NB4 (cell line): ENCODE measurements at places on chromosomes 7 and 10.
A peak's percentile ranks its signal among the peaks of the same experiment; 100 is the strongest.

- no peak for DNase-seq
Measured at GRCh38 chr7:132817949-132818348, 241.7 kb upstream of the PLXNA4 start.

DNA sequence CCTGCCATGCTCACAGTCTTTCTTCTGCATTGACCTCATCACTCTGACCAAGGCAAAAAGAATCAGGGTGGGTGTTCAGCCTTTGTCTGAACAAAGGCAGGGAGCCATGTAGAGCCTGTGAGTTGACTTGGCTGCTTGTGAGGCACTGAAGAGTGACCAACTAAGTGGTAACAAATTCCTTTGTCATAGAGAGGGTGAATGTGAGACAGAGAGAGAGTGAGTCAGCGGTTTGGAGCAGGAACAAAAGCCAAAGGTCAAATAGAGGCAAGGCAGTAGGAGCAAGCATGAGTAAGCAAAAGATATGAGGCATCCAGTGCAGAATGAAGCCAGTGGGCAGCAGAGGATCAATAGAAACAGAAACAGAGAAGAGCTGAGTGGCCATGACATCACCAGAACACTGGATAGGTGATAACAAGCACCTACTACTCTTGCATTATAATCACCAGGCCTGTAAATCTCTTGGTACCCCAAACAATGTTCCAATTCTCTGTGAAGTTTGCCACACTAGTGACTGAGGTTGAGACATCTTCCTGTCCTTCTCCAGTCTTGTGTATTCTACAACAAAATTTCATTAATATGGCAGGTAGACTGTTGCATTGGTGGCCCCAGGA lies 116.2 kb upstream of the LAMB4 start:
- DNase-seq, result peak; percentile 53

GRCh38 chr10:58781873-58782488 lies 269.3 kb downstream of the BICC1 start:
- peak; percentile 44 for DNase-seq

- no peak for DNase-seq
Measured at GRCh38 chr7:77727936-77728701, 31.9 kb downstream of the RSBN1L start.

DNA sequence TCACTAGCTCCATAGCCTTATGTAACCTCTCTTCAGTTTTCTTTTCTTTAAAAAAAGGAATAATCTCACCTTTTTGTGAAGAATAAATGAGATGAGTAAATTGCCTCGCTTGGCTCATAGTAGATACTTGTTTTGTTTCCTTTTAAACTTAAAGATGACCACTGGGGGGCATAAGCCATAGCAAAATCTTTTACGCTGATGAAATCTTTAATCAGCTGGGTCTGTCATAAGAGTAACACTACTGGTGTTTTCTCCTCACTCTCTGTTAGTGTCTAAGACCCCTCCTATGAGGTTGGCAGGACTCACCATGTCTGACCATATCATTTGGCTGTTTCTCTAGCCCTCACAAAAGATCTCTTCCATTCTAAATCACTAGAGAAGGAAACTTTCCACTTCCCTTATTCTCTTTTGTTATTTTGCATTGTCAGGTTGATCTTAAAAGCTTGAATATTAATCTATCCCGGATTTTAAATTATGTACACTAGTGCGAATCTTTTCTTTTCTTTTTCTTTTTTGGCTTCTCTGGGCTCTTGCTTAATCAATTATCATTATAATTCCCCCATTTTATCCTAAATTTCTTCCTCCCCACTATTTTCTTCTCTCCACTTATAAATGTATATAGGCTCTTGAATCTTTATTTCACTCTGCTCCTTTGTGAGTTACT lies 12.5 kb downstream of the STAG3 start:
- DNase-seq, result peak; percentile 66

DNA sequence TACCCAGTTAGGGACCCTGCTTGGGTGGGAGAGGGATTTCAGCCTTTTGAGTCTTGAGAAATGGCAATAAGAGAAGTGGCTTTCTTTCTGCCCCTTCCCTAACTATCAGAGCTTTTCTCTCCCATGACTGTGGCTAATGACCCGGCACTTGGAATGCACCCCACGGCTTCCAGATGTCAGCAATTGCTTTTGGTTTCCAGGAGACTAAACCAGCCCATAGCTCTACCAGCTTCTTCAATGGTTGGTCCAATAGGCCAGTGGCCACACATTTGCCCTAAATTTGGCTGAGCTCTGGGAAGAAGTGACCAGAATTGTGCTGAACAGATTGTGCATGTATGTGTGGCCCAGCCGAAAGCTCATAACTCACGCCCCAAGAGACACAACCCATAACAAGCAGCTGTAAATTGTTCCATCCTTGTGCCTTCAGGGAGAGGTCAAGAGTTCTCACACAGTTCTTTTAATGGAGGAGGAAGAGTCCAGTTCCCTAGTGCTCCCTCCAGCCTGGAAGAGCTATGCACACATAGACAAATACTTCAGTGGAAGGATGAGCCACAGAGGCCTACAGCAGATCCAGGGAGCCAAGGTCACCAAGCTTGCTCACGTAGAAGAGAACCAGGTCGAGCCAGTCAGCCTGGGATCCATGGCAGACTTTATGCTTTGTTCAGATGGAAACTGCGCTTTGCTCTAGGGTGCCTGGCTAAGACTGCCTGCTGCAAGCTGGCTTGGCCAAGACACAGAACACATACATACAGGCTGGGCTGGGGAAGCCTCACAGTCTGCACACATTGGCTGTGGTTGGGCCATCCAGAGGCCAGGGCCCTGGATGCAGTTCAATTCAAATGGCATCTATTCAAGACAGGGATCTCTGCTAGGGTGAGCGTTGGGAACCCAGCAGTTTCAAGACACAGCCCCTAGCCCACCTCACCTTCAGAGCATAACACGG lies 131.8 kb upstream of the HABP2 start:
- no peak for DNase-seq

DNA sequence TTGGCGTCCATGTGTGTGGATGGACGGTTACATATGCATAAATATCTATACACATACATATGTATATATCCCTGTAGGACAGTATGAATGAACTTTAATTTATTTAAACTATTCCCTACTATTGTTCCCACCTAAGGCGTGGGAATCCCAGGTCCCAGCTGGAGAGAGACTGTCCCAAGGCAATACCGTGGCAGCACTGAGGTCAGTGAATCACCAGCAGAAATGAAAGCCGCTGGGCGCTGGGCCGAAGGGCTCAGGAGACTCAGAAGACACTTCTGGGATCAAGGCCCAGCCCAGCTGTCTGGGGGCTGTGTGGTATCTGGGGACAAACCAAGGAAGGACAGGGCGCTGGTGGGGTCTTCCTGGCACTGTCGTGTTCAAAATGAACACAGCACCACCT lies 49.6 kb upstream of the MYL10 start:
- no peak for DNase-seq

GRCh38 chr7:140702774-140703173 lies 6.3 kb downstream of the NDUFB2 start:
- no peak for DNase-seq

DNA sequence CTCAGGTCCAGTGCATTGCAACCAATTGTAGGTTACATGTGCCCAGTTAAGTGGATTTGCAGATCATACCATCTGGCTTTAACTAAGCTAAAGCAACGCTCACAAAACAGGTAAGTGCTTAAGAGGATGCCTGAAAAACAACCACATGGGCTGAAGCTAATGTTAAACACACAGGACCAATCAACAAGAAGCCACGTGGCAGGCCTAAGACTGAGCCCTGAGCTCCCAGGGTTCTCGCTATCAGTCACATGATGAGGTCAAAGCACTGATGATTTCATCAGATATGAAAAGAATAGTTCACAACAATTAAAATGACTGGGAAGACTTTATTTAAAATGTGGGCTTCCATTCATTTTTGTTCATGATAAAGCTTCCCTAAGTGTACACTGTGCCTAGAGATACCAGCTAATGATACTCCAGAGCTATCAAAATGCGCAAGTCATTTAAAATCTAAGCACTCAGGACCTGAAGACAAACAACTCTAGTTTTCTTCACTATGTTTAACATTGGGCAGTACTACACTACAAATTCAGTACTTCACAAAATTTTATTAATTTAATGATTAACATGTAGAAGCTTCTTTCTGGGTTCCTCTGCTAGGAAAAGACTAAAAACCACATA lies 90.6 kb downstream of the PIP4K2A start:
- DNase-seq, result no peak

DNA sequence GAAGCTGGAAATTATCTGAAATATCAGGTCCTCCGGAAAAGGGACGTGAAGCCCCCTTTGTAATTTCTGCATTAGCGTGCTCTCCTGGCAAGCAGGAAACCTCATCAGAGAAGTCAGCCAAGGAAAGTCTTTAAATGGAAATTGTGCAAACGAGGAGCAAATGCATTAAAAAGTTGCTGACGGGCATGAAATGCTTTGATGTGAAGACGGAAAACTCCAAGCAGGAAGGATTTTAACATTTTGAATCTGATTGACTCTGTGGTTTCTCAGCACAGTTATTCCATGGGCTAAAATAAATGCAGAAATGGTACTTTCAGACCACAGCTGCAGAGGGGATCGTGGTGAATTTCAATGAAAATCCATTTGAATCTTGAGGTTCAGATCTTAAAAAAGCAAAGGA lies 167.8 kb downstream of the AHR start:
- DNase-seq, result no peak

DNA sequence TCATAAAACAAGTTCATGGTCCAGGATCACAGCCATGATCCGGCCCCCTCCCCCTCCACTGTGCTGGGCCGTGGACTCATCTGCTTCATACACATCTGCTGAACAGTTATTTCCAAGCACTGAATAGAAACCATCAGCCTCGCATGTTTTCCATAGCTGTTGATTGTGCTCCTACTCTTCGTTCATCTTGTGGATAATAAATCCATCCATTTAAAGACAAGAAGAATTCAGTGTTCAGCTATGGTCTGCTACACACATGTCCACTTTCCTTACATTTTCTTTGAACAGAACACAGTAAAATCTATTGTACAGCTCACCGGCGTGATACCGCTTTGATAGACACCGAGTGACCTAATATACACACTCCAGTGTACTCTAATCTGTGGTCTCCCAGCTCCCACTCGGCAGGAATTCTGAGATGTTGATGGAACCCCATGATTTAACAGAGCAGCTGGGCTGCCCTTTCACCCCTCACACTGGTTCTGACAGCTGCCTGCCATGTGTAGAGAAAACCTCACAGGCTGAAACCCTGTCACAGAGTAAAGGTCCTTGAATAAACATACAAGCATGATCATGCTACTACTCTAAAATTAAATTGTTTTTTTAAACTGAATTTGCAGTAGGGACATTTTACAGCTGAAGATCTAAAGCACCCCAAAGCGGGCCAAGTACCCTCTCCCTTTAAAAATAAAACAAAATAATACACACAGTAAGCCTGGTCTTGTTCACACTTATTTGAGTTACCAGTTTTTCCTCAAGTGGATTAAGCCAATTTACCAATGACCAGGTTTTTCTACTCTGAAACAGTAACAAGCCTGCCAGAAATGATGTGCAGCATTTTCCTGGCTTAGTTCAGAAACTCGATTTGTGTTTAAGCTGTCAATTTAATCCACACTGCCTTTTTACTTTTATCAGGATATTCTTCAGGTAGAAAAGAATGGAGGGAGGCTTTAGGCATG lies 95.1 kb upstream of the FZD1 start:
- DNase-seq, result no peak

GRCh38 chr7:142177869-142178268 lies 66.4 kb downstream of the MGAM2 start:
- DNase-seq, result peak; percentile 48

DNA sequence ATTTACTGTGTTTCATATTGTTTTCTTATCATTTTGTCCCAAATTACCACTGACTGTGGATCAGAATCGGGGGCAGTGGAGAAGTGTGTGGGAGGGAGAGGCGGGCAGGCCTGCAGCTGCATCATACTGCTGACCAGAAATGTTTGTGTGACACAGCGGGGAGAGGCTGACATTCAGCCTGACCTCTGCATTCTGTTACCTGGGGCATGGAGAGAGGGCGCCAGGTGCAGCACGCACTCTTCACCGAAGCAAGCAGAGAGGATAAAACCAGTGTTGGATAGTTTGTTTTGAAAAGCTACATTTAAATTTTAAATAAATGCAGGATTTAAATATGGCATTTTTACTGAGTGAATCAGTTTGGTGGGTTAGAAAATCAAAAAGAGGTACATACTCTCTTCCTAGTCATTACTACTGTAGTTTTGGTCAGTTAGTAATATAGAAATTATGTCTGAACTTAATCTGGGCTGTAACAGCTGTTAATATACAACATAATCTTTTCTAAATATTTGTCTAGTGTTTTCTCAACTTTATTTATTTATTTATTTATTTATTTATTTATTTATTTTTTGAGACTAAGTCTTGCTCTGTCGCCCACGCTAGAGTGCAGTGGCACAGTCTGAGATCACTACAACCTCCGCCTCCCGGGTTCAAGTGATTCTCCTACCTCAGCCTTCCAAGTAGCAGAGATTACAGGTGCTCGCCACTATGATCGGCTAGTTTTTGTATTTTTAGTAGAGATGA lies 8.8 kb upstream of the STMP1 start:
- no peak for DNase-seq

- DNase-seq, result peak; percentile 55
Measured at GRCh38 chr7:147547252-147547897, 1043.2 kb upstream of the C7orf33 start.

DNA sequence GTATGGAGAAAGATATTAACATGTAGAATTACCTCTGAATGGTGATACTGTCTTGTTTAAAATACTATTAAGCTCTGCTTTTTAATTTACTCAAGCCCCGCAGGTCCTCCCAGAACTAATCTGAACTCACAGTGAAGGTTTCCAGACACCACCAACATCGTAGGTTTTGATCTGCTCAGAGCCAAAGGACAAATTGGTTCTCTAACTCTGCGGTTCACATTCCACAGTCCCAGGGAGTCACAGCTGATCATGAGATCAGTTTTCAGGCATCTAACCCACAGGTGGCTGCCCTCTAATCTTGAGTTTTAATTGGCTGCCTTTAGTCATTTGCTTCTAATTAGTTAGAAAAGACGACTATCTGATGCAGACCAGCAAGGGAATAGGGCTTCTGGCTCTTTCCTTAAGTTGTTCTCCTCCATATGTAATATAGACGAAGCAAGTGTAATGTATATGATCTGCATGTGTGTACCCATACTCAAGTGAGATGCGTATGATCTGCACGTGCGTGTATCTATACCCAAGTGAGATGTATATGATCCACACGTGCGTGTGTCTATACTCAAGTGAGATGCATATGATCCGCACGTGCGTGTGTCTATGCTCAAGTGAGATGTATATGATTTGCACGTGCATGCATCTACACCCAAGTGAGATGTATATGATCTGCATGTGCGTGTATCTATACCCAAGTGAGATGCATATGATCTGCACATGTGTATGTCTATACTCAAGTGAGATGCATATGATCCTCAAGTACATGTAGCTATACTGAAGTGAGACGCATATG lies 331.5 kb upstream of the NPVF start:
- no peak for DNase-seq

- no peak for DNase-seq
Measured at GRCh38 chr7:128094686-128095085, 63.4 kb upstream of the LRRC4 start.

DNA sequence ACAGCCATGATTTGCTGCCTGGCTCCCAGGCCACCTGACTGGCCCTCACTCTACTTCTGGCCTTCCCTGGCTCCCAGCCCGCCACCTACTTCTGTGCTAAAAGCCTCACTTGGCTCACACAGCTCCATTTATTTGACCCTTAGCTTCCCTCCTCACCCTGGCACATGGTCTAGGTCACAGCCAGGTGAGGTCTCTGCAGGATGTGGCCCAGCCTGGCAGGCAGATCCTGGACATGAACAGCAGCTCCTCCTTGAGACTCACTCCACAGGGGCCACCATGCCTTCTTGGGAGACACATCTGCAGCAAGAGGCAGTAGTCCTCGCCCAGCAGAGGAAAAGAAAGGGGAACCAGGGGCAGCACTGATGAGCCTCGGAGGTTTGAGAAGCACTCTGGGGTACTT lies 64.6 kb downstream of the GRID1 start:
- no peak for DNase-seq
